NB4 (cell line): ENCODE measurements at places on chromosomes 3 and 15.

GRCh38 chr3:42714171-42714852 lies 11.7 kb upstream of the HHATL start:
- DNase-seq = no peak

GRCh38 chr3:177764933-177765332 lies 567.7 kb upstream of the TBL1XR1 start:
- no peak for DNase-seq

- DNase-seq = no peak
These were observed 56.1 kb upstream of the RAD18 start for GRCh38 chr3:9019259-9019961.

DNA sequence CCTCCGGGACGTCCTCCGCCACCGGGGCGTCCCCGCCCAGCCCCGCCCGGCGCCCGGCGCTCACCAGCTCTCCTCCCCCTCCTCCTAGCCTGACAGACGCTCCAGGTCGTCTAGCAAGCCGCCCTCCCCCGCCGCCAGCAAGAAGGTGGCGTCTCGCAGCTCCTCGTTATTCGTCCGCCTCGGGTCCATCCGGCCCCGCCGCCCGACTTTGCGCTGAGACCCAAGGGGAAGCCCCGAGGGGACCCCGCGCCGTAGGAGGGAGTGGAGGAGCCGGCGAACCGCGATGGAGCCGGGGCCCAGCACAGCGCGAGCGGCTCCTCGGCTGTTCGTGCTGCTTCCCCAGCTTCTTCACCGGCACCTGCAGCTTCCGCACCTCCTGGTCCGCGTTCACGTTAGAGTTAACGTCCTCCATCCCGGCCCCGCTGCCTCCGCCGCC lies 26.3 kb upstream of the MTHFS start:
- peak; percentile 88 for DNase-seq

DNA sequence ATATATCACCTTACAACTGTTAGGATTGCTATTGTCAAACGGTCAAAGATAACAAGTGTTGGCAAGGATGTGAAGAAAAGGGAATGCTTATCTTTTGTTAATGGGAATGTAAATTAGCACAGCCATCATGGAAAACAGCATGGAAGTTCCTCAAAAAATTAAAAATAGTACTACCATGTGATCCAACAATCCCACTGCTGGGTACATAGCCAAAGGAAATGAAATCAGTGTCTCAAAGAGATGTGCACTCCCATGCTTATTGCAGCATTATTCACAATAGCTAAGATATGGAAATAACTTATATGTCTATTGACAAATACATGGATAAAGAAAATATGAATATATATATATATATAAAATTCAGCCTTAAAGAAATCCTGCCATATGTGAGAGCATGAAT lies 274.6 kb downstream of the EDEM1 start:
- DNase-seq = no peak

DNA sequence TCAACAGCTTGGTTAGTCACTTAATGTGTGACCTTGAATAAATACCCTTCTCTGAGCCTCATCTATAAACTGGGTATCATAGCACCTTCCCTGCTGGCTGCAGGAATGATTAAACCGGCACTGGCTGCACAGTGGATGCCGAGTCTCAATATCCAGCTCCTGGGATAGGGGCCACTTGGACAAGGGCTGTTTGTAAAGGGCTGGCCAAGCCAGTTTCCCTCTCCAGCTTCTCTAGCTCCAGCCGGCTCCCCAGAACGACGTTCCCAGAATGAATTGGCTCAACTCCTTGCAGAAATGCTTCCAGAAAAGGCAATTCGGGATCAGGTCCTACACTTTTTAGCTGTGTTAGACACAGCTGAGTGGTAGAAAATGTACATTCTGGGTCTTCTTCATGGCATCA lies 58.8 kb downstream of the LSM3 start:
- DNase-seq = no peak

DNA sequence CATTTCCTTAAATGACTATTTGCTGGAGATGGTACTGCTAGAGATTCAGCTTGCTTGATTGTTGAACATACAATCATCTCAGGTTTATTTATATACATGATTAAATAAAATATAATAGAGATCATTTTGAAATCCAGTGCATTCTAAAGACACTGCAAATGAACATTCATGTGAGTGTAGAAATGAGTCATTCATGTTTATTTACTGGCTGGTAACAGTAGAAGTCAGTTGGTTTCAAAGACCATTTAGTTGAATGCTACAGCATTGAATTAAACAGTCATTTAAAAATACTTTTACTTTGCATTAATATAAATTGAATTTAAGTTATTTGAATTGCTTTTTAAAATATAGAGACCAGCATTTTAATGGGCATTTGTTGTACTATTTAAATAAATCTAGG lies 551.9 kb upstream of the GOLIM4 start:
- DNase-seq = no peak

GRCh38 chr3:120289636-120290035 lies 4.6 kb upstream of the GPR156 start:
- no peak for DNase-seq
